Astrocyte of the cerebellum (primary cell): ENCODE measurements at places on chromosomes 11 and 22.

- no peak for DNase-seq
Measured at GRCh38 chr11:19886498-19886897, 173.9 kb downstream of the NAV2 start.

- DNase-seq: no peak
Measured at GRCh38 chr11:46120346-46121300, 631 bp downstream of the PHF21A start.

- DNase-seq: no peak
Measured at GRCh38 chr11:908273-908672, 2.3 kb downstream of the CHID1 start.

GRCh38 chr11:108431997-108432396 lies 35.3 kb downstream of the C11orf65 start:
- no peak for DNase-seq

GRCh38 chr11:57430952-57431351 lies 4.0 kb upstream of the SLC43A3 start:
- no peak for DNase-seq

GRCh38 chr11:121535129-121535796 lies 82.5 kb upstream of the SORL1-AS1 start:
- DNase-seq: no peak

- no peak for DNase-seq
Measured at GRCh38 chr11:87219266-87219665, 181.5 kb downstream of the TMEM135 start.

- DNase-seq: no peak
Measured at GRCh38 chr11:134554106-134554505, 142.1 kb upstream of the B3GAT1 start.

- no peak for DNase-seq
Measured at GRCh38 chr22:39242595-39243438, 2.0 kb downstream of the PDGFB start.

DNA sequence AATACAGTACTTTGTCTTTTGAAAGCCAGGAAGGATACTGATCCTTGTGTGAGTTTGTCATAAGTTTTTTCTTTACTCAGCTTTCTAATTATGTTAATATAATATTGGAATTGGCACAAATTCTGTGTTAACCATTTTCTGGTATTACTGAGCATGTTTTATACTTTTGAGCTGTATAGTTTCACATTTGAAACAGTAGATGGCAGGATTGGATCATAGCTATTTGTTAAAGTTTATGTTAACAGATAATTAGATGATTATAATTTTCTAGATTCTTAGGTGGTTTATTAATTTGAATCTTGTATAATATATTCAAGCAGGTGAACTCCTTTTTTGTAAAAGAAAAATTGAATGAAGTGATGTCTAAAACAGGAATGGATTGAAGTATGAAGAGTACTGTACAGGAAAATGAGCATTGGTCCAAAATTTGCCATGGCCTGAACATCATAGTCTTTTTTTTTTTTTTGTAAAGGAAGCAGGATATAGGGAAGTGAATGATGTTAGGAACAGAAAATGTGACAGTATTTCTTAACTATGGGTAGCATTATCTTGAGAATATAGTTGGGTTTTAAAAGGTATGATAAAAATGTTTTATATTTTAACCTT lies 102.0 kb downstream of the CYP2R1 start:
- peak; percentile 2 for DNase-seq

GRCh38 chr11:59401262-59401552 lies 25.0 kb downstream of the OR5A2 start:
- DNase-seq: no peak

- DNase-seq: no peak
Measured at GRCh38 chr11:117466966-117467365, 139.3 kb downstream of the CEP164 start.

DNA sequence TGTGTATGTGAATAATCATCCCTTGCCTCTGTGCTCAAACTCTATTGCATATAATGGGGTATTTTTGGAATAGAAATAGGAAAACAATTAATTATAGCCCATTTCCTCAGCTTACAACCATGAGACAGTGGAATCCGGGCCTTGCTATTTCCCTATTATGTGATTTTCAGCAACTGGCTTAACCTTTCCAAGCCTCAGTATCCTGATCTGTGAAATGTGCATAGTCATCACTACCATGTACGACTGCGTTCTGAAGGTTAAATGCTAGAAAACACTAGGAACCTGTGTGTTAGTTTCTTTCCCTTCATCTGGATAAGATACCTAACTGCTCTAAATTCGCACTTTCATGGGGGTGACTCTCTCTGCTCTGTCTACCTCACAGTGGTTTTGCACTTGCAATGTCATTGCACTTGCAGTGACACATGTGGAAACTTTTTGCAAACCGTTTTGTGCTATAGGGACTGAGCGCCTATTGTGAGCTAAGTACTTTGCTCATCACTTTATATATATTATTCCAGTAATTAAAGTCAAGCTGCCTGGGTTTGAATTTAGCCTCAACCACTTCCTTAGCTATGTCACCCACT lies 48.3 kb downstream of the IRAG1 start:
- no peak for DNase-seq
